Gastroesophageal sphincter (tissue), 4 donors: ENCODE measurements at places on chromosomes 6 and 20. TPM values are rescaled to one million over a fixed set of nuclear protein-coding genes. Genes with fewer than 3 reads are reported as not detected.

The BPIFB2 gene
- 138 TPM for total RNA-seq

The PGC gene
- total RNA-seq, result 0.62 TPM

- no peak for ATAC-seq
Observed at GRCh38 chr20:43408848-43409576, 48.7 kb upstream of the SRSF6 start.

DNA sequence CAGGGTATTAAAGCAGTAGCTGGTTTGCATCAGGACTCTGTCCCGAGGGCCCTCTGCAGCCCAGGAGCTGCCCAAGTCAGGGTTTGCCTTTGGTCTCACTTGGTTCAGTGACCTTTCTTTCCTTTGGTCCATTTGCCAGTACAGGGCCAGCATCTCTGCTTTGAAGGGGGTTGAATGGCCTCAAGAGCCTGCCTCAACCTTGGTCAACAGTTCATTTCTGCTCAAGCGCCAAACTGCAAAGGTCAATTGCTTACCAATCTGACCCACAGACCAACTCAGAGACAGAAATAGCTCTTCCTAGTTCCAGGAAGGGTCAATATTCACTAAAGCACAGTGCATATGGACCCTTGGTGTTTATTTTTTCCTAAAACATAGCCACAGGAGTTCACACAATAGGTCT, 19.4 kb downstream of the VIP start:
- no peak for ATAC-seq

DNA sequence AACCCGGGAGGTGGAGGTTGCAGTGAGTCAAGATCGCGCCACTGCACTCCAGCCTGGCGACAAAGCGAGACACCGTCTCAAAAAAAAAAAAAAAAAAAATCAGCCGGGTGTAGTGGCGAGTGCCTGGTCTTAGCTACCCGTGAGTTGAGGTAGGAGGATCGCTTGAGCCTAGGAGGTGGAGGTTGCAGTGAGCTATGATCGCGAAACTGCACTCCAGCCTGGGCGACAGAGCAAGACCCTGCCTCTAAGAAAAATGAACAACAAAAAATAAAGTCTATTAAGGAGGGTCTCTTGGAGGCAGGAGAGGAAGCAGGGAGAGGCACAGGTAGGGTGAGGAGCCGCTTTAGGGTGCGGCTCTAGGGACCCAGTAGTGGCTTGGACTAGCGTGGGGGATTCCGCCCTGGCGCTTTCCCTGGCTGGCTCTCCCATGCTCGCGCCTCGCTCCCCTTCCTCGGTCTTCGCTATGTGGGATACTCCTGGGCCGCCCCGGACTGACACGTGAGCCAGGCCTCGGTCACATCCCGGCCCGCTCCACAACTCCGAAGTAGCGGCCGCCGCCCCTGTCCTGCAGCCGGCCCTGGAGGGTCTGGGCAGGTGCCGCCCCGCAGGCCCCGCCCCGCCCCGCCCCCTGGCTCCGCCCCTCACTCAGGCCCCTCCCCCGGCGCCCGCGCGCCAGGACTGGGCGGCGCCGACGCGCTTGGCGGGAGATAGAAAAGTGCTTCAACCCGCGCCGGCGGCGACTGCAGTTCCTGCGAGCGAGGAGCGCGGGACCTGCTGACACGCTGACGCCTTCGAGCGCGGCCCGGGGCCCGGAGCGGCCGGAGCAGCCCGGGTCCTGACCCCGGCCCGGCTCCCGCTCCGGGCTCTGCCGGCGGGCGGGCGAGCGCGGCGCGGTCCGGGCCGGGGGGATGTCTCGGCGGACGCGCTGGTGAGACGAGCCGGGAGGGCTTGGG, at the start of gene MYBL2:
Gene MYBL2, plus strand, starts transcription at position 739 of the 953 bp plus-strand sequence. Its CDS starts 170 bp downstream, at position 909.
- peak; percentile 41 for ATAC-seq

The EEF1A1 gene
- total RNA-seq, result 12,056 TPM

The HLA-DPB1 gene
- total RNA-seq, result 55.3 TPM

The C6orf15 gene
- not detected for total RNA-seq

DNA sequence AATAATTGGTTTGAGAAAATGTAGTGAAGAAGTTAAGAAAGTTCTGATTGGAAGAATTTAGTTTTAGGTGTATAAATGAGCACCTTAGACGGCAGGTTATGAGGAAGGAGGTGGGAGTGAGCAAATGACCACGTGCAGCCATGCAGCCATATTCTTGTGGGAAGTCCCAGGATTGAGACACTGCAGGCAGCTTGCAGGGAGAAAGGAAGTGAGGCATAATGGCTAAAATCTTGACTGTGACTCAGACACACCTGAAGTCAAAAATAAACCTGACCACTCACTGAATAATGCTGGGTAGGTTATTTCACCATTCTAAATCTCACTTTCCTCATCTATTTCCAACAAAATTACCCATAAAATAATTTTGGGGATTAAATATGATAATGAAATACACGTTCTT, 16.6 kb downstream of the DSE start:
- no peak for ATAC-seq

DNA sequence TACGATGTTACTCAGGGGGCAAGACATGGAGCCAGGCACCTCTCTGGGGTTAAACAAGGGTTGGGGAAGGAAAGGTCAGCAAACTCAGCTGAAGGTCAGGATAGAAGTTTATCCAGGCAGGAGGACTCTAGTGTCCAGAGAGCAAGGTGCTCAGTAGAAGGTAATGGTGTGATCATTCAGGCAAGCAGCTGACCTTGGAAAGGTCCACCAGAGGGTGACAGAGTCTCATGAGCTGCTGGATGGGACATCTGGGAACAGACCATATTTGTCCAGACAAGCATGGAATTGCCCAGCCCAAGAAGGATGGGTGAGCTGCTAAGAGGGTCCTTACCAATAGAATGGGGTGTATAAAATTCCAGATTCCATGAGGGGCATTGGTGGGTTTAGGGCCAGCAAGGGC, 89.5 kb downstream of the MAP3K7 start:
- no peak for ATAC-seq

The SIGLEC1 gene
- 12.6 TPM for total RNA-seq

DNA sequence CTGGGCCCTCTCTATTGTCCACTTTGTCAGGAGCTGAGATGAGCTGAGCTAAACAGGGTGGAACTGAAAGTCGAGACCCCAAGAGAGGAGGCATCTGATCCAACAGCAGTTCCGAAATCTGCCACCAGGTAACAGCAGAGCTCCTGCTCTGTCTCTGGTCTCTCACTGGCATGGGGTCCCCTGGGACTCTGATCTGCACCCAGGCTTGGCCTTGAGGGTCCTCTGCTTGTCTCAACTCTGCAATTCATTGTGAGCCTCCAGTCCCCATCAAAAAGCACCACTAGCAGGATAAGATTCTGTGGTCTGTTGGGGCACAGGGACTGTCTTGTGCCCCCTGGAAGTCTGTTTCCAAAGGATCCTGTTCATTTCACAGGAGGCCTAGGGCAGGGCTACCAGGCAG, 62.5 kb upstream of the TOP1 start:
- no peak for ATAC-seq

The PDYN gene
- total RNA-seq, result not detected

GRCh38 chr6:40930555-40930954, 108.5 kb downstream of the UNC5CL start:
- no peak for ATAC-seq

DNA sequence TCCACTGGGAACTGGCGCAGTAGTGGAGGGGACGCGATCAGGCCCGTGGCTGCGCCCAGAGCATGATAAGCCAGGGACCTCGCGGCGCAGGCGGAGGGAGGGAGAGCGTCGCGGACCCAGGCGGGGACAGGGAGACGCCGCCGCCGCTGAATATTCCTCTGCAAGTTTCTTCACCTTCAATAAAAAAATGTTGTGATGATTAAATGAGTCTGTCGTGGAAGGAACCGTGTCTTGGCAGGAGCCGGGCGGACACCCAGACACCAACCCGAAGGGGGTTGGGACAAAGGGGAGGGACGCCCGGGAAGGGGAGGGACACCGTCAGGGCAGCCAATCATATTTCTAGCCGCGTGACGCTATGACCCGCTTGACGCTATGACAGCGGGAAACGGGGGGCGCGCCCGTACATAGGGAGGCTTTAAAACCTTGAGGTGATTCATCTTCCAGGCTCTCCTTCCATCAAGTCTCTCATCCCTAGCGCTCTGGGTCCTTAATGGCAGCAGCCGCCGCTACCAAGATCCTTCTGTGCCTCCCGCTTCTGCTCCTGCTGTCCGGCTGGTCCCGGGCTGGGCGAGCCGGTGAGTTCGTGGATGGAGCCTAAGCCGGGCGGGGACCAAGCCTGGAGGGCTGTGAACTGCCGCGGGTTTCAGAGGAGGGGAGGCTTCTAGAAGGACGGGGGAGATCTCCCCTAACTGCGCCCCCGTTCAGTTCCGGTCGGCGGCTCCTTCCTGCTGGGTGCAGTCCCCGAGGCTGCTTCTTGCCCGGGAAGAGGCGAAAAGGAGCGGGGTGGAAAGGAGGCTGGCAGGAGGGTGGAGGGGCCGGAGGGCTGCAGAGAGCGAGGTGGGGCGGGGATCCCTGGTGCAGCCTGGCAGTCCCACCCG, at the start of gene ULBP2:
Gene ULBP2, plus strand, starts transcription at position 432 of the 878 bp plus-strand sequence. Its CDS starts 59 bp downstream, at position 491.
- ATAC-seq, result peak; percentile 89

The TSPO2 gene
- not detected for total RNA-seq

DNA sequence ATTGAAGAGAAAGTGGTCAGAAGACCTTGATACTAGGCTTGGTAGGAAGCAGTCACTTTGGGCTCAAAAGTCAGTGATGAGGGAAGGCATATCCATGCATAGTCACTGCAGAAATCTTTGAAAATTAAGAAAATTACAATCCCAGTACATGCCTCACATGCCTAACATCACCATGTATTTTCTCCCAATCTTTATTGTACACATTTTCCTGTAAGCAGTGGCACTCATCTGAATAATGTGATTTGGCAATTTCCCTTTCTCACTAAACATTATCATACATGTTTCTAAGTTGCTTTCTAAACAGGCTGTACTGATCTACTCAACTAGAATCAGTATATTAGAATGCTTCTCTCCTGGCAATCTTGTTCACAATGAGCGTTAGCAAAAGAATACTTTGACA, 280.7 kb upstream of the SUPT3H start:
- ATAC-seq, result no peak

- no peak for ATAC-seq
Observed at GRCh38 chr6:82056567-82056966, 191.0 kb downstream of the IBTK start.

DNA sequence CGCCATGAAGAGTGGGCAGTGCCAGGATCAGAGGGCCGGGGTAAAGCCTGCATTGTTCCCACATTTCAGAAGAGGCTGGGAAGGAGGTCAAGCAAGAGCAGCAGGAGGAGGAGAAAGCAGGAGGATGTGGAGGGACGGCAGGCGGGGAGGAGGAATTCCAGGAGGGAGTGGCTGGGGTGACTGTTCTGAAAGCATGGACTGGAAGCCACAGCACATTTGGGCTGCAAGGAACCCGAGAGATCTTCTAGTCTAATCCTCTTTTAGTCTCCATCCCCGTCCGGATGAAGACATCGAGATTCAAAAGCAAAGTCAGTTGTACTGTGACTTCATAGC, 76.9 kb downstream of the FAM50B start:
- ATAC-seq, result peak; percentile 19

DNA sequence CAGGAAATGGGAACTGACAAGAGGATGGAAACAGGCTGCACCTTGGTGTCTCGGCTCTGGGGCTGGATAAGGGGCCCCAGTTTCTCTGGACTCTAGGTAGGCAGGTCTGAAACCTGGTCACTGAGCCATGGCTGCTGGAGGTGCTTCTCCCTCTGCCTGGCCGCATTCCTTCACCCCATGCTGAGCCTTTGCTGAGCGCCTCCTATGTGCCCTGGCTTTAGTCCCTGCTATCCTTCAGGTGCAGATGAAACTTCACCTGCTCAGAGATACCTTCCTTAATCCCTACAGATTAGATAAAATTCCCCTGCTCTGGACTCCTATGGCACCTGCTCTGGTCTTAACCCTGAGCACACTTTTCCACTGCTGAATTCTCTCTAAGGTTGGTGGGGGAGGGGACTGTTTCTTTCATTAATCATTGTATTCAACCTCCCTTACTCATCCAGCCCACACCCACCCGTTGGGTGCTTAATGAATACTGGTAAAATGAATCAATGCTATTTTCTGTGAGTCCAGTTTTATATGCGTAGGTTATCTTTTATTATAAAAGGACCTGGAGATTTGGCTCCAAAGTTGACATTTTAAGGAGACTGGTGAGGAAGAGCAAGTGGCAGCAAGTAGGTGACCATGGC, 19.3 kb downstream of the MYLK4 start:
- ATAC-seq, result no peak

DNA sequence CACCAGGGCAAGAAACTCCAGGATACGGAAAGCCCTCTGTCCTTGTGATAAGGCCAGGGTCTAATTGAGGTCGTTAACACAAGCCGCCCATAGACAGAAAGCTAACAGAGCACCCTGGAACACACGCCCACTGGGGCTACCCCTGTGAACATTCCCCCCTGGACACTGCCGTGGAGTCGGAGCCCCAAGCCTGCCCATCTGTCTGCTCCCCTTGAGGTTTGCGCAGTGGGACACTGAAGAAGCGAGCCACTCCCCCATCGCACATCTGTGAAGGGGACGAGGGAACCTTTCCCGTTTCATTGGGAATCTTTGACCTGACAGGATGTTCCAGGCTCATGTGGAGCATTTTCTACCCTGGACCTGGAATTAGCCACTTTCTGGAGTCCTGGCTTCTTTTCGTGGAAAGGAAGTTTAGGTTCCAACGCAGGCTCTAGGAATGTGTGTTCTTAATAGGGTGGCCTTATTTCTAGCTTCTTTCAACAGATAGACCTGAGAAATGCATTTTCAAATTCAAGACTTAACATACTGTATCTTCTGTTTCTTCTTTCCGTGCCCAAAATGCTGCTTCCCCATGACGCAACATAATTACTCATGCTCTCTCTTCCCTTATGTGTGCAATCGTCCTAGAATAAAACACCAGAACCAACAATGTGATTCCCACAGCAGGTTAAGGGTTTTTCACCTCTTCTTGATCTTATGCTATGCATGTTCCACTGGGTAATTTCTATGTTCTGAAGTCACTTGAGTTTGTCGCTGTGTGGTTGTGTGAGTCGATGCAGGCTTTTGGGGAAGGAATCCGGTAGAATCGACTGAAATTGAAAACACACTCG, 161.1 kb downstream of the ERMARD start:
- no peak for ATAC-seq

GRCh38 chr6:156686301-156686994, 90.7 kb upstream of the ARID1B start:
- ATAC-seq, result peak; percentile 8

The PSORS1C2 gene
- not detected for total RNA-seq

GRCh38 chr20:50353289-50353961, 156.8 kb upstream of the PTPN1 start:
- no peak for ATAC-seq

DNA sequence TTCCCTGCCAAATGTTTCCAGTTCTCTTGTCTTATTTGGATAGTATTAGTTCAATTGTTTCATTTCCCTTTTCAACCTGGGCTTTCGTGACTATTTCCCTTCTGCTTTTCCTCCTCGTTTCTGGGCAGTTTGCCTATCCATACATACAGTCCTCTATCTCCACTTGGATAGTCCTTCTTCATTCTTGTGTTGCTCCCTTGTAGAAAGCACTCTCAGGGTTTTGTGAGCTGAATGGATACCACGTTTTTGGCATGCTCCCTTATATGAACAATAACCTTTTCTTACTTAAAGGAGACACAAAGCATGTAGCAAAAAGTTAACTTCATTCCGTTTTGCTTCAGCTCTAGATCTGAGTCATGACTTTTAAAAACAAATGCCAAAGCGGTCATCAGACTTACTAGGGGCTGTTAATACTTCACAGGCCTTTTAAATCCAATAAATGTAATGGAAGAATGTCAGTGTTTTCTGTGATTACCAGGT, 16.6 kb downstream of the CRYBG1 start:
- ATAC-seq, result no peak

The TRIM10 gene
- 0.08 TPM for total RNA-seq
